ENCODE measurements at places on chromosomes 7 and 10.
A peak's percentile ranks its signal among the peaks of the same experiment; 100 is the strongest.

- DNase-seq = no peak
Observed at GRCh38 chr10:128871671-128872231, 595.3 kb upstream of the MGMT start.

DNA sequence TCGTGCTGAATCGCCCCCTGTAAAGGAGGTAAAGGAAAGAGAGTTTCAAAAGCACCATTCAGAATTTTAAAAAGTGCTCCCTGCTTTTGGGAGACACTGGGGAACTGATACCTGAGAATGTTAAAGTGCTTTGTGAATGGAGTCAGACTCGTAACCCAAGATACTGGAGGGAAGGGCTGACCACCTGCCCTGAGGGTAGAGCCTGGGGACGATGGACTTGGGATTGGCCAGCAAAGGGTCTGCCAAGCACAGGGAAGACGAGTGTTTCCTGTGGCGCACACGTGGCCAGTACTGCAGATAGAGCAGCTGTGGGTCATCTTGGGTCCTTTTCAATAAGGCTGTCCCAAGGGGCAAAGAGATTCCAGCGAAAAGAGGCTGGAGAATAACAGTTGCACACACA, 1284.1 kb upstream of the AUTS2 start:
- no peak for DNase-seq

DNA sequence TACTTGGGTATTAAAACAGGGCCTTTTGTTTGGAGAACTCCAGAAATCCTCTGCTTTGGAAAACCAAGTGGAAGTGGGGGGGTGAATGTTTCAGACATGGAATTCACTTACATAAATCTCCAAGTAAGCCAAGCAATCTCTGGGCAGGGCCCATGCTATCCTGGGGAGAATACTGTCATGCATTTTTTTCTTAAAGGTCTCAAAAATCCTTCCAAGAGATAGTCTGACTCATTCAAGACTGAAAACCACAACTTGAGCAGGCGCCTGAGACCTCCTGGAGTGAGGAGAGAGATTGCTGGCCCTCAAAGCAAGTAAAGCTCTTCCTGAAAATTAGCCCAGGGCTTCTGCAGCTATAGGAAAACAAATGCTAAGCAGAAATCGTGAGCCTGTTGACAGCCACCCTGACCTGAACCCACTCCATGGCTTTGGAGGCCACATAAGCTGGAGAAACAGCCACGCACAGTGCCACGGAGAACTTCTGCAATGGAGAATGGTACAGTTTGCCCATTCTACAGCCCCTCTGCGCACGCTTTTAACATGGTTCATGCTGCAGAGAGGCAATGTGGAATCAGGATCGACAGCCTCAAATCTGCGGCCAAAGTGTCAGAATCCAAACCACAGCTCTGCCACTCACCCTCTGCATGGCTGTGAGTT, 203.1 kb upstream of the AUTS2 start:
- no peak for DNase-seq

- no peak for DNase-seq
Observed at GRCh38 chr7:123570390-123571182, 13.0 kb upstream of the NDUFA5 start.

DNA sequence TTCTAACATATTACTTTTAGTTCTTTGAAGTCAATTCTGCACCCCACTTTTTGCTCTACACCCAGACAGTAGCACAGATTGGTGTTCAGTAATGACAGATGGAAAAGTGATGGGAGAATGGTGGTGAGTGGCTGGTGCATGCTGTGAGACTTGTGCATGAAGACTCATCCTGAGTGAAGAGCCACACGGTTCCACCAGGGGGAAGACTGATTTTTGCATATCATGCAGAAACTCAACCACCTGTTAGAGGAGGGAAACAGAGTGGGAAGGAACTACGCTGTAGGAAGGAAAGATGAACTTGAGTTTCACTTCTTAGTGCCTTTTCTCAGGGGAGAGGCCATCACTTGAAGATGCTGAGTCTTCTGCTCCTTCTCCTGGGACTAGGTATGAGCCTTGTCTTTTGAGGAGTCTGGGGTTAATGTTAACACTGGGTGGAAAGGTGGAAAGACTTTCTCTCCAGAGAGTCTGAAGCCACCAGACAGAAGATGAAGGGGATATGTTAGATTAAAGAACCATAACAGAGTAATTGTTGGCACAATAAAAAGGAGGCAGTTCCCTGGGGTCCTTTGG, 9.3 kb upstream of the PRSS1 start:
- no peak for DNase-seq

- no peak for DNase-seq
Observed at GRCh38 chr7:96084881-96085553, 236.9 kb downstream of the SLC25A13 start.

DNA sequence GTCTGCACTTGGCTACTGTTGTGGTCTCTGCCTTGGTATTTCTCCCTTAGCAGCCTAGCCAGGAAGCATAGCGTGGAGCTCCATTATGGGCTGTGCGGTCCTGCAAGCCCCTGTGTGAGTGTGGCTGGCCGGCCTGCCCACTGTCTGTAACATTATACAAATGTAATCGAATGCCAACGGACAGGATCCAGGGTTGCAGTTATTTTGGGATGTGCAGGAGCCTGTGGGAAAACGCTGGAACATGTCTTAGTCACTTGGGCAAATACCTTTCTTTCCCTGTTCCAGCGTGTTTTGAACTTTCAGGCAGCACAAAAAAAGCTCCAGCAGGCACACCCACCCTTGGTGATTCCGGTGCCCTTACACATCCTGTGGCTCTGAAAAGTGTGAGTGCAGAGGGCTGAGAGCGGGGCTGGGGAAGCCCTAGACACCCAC, 29.5 kb downstream of the BAG3 start:
- no peak for DNase-seq

- no peak for DNase-seq
Observed at GRCh38 chr7:80552031-80552694, 40.3 kb upstream of the GNAT3 start.

DNA sequence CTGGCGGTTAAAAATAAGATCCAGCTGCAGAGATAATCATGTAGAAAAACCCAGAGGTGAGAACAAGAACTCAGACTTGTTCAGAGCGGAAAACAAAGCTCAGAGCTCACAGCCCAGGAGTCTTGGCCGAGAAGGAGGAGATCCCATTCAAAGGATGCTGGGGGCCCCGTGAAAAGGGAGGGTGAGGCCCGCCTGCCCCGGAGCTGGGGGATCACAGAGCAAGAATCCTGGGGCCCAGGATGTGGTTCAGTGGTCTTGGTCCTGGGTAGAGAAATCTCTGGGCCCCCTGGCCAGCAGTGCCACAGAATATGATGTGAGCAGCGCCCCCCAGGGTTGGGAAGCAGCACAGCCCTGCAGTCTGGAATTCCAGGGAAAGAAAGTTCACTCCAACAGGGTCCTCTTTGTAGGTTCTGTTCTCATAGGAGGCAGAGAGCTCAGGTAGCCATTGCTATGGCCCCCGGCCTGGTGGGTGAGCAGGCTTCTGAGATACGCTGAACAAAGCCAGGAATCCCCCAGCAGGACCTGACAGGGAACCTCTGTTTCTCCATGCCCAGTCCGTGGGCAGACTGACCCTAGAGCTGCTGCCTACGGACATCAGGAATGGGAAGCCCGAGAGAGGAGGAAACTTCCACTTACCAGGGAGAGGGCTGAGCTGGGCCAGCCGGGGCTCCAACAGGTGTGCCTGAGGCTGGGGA, 77.7 kb upstream of the GNA12 start:
- no peak for DNase-seq

DNA sequence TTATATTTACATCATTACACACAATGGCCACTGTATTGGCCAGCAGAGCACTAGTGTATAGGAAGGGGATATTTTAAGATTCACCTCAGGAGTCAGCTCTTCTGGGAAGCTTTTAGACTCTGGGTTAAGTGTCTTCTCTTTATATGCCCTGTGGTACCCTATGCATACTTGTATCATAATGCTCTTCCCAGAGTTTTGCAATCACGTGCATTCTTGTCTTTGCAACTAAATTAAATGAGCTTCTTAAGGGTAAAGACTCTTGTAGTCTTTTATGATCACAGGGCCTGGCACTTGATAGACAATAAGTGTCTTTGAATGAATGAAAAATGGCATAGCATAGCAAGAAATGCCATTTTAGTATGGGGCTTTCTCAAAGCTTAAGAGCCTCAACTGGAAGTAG, 35.4 kb upstream of the ARMS2 start:
- no peak for DNase-seq

DNA sequence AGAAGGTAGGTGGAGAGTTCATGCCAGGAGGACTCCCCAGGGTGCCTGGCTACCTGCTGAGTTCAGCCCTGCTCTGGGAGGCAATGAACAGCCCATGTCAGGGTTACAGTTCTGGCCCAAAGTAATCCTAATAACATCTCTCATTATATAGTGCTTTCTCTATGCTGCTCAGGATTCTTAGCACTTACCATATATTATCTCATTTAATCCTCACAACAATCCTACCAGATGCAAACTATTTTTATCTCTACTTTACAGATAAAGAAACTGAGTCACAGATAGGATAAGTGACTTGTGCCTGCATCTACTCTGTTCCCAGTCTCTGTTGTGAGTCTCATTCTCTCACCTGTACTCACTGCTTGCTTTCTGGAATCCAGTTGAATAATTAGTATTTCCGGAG, 105.1 kb upstream of the NFE2L3 start:
- DNase-seq = no peak

GRCh38 chr7:116683786-116684185, 11.8 kb downstream of the MET start:
- peak; percentile 42 for DNase-seq

DNA sequence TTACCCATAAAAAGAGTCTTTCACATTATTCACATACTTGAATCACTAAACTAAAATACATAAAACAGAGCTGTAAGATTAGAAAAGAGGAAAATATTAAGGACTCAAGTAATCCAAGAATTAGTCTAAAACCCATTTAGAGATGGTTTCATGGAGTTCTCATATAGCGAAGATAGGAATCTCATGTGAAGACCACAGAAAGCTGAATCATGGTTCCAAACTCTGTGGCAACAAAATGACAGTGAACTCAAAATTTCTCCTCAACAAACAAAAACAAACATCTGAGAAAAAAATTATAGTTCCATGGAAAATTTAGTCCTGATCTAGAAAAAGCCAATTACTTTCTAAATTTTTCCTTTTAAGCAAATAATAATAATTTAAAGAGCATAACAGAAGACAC, 34.6 kb downstream of the BAZ1B start:
- DNase-seq = no peak

DNA sequence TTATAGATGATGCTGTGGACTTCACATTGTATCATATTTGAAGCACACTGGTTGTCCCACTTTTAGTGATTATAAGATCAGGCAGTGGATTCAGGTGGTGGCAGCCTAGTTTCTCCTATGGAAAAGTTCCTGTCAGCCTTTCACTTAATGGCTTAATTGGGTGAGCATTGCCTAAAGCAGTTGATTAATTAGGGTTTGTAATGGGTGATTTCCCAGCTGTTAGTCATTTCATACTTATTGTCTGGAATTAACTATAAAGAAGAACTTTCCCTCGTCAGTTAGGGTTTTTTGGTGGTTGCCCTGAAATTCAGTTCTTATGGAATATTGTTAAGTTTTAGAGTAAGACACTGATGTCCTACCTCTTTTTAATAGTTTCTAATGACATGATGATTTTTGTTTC, 78.8 kb downstream of the SLC25A40 start:
- no peak for DNase-seq

DNA sequence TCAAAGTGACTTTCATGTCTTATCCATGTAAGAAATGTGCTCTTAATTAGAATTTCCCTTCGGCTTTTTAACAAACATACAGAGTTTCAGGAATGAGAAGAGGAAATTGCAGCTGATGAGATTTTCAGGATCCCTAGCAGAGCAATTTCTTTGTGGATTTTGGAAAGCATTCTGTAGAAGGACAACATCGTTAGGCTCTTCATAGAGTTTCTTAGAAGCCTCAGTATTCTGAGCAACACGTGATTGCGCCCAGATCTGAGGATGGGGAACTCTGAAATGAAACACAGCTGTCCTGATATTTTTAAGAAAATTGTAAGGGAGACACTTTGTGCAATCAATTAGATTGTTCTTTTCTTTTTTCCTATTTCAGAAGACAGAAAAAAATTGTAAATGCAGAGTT, 85.8 kb downstream of the LHFPL3 start:
- DNase-seq = no peak

DNA sequence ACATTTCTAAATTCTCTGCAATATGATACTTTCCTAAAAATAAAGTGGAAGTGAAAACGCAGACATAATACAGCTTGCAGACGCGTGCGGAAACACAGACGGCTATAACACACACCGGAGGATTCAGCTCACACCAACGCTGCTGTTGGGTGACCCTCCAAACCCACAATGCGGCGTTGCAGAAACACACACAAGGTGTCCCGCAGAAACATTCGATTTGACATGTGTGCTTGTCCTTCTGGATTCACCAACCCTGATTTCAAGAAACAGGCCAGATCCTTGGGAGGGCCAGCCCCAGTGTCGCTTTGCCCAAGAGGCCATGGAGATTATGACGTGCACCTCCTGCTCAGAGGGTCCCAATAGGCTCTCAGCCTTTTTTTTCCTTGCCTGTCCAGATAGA, 136.7 kb upstream of the TCERG1L start:
- no peak for DNase-seq

DNA sequence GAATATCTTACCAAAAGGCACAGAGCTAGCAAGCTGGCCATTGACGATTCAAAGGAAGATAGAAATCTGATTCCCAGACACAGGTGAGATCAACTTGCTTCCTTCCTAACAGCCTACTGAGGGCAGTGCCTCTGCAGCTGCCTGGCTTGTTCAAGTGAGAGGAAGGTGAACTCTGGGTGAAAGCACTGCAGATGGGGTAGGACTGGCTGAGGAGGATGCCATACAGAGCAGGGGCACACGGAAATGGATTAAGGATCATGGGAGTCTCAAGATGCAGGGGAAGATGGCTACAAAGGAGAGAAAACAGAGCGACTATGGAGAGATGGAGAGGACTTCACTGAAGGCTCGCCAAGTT, 34.4 kb upstream of the GPAM start:
- DNase-seq = no peak

DNA sequence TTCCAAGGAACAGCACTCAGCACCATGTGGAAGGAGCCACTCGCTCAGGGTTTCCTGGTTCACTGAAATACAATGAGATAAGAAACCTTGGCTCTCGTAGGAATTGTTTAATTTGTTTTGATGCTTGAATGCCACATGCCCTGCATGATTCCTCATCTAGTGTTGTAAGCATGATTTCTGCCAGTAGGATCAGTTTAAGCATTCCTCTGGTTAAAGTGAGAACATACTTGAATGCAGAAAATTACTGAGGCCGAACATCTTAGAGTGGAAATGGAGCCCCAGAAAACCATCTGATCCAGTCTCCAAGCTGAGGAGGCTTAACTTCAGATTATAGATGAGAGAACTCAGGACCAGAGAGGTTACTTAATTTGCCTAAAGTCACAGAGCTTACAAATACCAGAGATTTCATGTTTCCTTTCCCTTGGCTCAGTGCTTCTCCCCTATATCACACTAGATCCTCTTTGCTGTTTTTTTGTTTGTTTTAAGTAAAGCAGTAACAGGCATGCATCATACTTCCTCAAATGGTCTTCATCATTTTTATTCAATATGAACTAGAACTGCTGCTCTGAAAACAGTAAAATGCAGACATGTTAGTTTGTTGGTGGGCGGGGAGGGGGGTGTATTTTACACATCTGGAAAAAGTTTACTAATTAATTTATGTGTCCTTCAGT, 125.1 kb downstream of the ADAM12 start:
- no peak for DNase-seq
